ENCODE measurements at places on chromosomes 11 and 22.
A peak's percentile ranks its signal among the peaks of the same experiment; 100 is the strongest.

- DNase-seq: no peak
Observed at GRCh38 chr11:707817-708420, 1.9 kb downstream of the EPS8L2 start.

- no peak for DNase-seq
Observed at GRCh38 chr11:17720796-17721171, 1.4 kb downstream of the MYOD1 start.

- DNase-seq: no peak
Observed at GRCh38 chr22:18103527-18104269, 6.9 kb upstream of the TUBA8 start.

DNA sequence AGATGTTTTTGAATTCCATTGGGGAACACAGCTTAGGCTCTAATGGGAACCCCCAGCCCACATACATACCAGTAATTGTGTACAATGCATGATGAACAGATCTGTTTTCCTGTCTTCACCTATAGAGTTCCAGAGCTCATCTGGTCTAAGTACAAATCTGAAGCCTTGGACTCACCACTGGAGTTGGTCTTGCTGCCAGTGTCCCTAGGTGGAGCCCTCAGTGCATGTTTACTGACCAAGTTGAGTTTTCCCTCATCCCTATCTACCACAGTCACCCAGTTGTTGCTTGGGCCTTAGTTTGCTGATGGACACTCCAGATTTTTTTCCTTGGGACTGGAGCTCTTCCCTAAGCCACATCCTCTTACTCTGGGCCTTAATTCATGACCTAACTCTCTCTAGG is 159.2 kb upstream of the DDI1 start:
- DNase-seq: no peak

- no peak for DNase-seq
Observed at GRCh38 chr22:26860301-26860700, 202.9 kb downstream of the MIAT start.

DNA sequence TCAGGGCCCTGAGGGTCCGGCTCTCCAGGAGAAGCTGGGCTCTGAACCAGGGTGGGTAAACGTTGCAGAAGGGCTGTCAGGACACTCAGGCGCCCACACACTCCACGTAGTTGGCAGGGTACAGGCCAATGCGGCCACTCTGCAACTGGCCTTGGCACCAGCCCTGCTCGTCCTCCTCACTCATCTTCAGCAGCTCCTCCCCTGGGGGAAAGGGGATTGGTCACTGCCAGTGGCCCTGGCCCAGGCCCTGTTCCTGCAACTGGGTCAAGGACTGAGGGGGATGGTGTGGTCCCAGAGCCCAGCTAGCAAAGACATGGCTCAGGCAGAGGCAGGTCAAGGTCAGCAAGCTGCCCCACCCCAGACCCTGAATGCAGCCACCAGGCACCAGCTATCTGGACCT is 1.2 kb upstream of the ARFGAP2 start:
- no peak for DNase-seq

DNA sequence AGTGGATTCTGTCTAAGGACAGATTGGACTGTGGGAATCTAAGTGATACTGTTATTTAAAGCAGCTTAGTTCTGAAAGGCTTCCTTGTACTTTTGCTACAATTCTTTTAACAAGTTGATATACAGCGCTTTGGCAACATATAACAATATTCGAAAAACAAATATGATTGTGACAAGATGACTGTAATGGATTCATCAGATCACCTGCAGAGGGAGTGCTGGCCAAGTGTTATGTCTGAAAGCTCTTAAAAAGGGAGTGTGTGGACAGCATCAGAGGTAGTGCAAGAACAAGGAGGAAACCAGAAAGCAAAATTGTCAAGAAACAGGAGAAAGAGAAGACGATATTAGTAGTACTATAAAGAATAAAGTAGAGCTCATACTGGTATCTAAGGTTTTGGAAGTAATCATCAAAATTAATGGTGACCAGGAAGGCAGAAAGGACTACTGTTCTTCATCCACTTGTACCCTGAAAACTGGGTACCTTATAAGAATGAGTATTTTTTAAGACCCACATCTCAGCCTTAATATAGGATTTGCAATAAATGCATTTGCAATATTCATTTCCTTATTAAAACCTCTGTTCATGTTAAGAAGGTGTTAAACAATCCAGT is 1112.0 kb upstream of the CCDC90B start:
- DNase-seq: peak; percentile 31

- no peak for DNase-seq
Observed at GRCh38 chr11:19816817-19817216, 104.2 kb downstream of the NAV2 start.

GRCh38 chr11:132125988-132126871 is 755.8 kb downstream of the NTM start:
- peak; percentile 42 for DNase-seq

- DNase-seq: peak; percentile 88
Observed at GRCh38 chr22:32622004-32622743, 147.6 kb downstream of the FBXO7 start.

DNA sequence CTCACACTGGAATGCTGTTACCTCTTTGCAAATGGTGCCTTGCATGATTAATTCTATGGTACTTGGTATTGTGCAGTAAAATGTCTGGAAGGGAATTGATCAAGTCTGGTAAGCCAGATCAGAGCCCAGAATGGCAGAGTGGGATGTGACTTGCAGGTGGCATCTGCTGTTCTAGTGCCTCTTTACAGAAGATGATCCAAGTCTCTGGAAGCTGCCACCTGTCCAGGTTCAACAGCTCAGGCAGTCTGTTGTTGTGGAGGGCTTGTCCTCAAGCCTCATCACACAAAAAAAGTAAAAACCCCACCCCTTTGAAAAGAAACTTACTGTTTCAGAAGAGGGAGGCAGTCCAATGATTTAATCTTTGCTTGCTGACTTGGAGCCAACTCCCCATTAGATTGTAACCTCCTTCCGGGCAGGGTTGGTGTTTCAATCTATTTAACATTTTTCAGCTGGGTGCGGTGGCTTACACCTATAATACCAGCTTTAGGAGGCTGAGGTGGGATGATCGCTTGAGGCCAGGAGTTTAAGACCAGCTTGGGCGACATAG is 17.1 kb downstream of the ZNRF3 start:
- no peak for DNase-seq

DNA sequence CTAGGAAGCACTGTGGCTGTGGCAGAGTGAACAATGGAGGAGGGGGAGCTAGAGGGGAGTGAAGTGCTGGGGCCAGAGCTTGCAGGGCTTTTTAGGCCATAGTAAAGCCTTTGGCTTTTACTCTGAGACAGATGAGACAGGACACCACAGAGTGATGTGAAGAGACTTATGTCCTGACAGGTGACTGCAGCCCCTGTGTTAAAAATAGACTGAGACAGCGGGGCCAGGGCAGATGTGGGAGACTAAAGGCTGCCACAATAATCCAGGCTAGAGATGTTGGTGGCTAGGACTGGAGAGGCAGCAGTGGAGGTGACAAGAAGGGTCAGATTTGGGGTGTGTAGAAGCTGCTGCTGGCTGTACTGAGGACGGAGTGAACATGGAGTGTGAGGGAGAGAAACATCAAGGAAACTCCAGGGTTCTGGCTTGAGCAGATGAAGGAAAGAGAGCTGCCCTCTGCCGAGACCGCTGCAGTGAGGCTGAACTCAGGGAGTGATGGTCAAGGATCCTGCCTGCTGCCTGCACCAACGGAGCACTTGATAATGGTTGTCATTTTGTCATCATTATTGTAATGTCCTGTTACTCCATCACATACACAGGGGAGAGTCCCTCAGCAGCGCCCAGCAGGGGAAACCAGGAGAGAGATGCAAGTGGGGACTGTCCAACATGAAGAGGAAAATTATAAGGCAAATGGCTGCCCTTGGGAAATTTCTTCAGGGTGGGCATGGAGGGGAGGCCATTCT is 27.4 kb downstream of the SLC43A1 start:
- DNase-seq: no peak

- no peak for DNase-seq
Observed at GRCh38 chr11:125215976-125216375, 51.4 kb downstream of the PKNOX2 start.

GRCh38 chr22:46293577-46294260 is 3.0 kb upstream of the GTSE1 start:
- DNase-seq: peak; percentile 76

GRCh38 chr11:65899356-65900124 is 648 bp downstream of the FOSL1 start:
- peak; percentile 79 for DNase-seq

DNA sequence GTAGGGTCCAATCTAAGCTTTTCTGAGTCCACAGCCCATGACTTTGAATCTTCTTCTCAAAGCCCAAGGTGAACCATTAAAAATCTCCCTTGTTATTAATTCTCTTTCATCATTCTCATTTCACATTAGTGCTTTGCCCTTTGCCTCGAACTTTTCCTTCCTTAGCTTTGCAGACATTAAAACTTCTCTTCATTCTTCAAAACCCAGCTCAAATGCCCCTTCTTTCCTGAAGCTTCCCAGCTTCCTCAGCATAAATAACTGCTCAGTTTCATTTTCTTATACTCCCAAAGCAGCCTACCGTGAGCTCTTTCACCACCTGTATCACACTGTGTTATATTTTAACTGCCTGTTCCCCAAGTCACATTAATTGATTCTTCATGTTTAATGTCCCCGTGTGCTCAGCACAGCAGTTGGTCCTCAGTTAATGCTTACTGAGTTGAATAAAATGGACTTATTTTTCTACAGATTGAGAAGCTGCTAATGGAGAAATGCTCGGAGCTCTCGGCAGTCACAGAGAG is 62.0 kb downstream of the INSC start:
- no peak for DNase-seq

DNA sequence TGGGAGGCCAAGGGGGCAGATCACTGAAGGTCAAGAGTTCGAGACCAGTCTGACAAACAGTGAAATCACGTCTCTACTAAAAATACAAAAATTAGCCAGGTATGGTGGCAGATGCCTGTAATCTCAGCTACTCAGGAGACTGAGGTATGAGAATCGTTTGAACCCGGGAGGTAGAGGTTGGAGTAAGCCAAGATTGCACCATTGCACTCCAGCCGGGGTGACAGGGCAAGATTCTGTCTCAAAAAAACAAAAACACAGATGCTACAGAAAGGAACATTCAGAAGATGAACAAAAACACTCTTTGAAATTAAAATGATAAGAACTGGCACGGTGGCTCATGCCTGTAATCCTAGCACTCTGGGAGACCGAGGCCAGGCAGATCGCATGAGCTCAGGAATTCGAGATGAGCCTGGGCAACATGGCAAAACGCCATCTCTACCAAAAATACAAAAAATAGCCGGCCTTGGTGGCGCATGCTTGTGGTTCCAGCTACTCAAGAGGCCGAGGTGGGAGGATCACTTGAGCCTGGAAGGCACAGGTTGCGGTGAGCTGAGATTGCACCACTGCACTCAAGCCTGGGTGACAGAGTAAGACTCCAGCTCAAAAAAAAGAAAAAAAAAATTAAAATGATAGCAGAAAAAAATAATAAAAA is 8.5 kb downstream of the RAB6A start:
- DNase-seq: no peak

GRCh38 chr11:94129512-94130297 is 1.1 kb downstream of the PANX1 start:
- DNase-seq: peak; percentile 14

DNA sequence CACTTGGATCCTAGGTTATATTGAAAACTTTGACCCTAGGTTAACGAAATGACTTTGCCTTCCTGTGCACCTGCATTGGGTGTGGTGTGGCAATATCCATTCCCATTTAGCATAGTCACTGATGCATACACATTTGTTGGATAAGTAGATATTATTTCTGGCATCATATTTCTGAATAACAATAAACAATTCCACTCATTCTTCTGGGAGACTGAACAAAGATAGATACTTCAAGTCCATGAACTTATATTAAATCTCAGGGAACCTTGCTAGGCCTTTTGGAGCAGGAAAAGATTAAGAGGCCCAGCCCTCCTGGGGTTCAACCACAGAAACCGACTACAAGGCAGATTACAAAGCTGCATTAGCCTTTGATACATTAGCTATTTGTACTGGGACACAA is 118.9 kb downstream of the MSANTD4 start:
- DNase-seq: no peak

DNA sequence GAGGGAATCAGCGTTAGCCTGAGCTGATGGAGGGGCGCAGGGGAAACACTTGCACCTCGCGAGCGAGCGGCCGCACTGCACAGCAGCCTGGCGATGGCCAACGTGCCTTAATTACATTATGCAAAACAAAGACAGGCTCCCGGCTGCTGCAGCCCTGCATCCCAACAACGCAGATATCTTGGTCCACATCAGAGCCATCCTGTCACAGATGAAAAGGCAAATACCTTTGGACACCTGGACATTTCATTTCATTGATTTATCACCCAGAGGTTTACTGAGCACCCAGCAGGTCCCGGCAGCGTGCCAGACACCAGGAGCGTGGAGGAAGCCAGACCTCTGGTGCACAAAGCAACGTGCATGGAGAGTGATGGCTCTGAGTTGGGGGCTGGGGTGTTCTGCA is 843.0 kb downstream of the TBC1D22A start:
- DNase-seq: no peak

DNA sequence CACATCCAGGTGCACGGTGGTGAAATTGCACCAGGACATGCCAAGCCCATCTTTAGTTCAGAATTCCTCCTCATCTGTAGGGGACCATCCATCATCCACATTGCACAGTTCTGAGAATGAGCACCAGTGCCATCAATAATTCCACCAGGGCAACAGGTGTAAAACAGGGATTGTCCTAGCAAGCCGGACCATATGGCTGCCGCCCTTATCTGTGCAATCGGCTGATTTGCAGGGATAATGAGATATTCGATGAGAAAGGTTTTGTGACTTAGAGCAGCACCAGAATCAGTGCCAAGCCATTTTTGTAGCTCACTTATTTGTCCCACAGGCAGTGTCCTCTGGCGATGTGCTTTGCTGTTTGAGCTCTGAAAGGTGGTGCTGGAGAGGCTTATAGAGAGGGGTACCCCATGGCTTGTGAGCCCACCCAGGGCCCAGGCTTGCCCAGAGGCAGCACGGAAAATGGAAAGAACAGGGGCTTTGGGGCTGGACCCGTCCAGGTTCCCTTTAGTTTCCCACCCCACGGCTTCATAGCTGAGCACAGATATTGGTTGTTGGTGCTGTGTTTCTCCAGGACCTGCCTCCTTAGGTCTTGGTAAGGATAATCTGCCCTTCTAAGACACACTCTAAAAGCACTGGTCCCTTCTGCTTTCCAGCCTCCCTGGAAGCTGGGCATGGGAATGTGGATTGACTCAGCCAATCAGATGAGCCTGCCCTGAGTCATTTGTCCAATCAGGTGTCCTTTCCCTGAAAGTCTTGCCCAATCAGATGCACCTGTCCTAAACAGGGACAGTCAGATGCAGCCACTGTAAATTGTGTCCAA is 84.0 kb upstream of the SHANK2 start:
- no peak for DNase-seq

DNA sequence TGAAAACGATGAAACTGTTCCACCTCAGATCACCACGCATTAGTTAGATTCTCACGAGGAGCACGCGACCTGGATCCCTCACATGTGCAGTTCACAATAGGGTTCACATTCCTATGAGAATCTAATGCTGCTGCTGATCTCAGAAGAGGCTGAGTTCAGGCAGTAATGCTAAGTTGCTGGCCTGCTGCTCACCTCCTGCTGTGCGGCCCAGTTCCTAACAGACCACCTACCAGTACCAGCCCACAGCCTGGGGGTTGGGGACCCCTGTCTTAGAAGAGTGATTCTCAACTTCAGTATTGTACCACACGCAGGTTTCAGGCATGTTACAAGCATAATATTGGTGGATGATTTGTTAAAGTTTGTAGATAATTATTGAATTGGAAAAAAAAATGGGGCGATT is 182.7 kb downstream of the BLID start:
- DNase-seq: no peak

GRCh38 chr11:34207487-34208180 is 102.2 kb downstream of the NAT10 start:
- DNase-seq: no peak

- no peak for DNase-seq
Observed at GRCh38 chr11:35553021-35553420, 27.6 kb upstream of the PAMR1 start.

GRCh38 chr22:35733791-35734516 is 16.3 kb downstream of the APOL5 start:
- no peak for DNase-seq
